ENCODE measurements at places on chromosomes 4 and X.

- no peak for DNase-seq
Measured at GRCh38 chr4:114497116-114497515, 101.5 kb upstream of the UGT8 start.

GRCh38 chrX:106728337-106728736, 1.8 kb downstream of the RNF128 start:
- DNase-seq: no peak

GRCh38 chr4:121799208-121799823, 1.8 kb upstream of the EXOSC9 start:
- no peak for DNase-seq

- no peak for DNase-seq
Measured at GRCh38 chrX:128769495-128769894, 717.3 kb upstream of the ACTRT1 start.

DNA sequence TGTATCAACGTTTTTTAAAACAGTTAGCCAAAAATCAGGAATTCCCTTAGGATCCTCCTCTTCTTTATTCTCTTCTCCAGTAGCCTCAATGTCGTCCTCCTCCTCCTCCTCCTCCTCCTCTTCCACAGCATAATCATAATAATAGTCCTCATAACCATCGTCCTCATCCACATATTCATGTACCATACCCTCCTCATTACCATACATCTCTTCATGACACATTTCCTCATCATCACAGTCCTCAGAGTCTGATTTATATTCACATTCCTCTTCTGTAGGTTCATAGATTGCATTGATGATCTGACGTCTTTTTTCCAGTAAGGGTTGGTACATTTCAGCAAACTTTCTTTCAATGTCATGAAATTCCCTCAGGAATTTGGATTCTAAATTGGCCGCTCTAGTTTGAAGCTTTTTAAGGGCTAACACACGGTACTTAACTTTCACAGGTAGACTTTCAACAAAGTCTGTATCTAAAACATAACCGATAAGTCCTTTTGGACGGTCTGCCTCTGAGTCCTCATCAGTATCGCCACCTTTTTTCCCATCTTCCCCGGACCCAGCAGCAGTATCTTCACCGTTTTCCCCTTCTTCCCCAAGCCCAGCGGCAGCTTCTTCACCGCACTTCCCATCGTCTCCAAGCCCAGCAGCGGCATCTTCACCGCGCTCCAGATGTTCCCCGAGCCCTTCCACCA, 771 bp downstream of the NAP1L2 start:
- no peak for DNase-seq

DNA sequence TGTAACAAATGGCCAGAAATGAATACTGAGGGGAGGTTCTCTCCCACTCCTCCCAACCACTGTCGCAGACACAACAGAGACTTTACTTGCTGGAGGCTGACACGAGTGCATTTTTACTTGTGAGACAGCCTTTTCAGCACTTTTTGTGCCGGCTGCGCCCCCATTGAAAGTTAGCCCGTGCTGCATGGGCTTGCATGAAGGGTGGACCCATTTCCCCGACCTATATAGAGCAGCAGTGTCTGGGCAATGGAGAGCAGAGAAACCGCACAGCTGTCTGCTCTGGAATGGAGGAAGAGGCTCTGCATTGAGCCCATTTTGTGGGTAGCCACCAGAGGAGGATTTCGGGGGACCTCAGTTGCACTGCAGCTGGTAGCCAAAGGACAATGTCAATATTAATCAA, 208.8 kb downstream of the UGT8 start:
- DNase-seq: no peak

GRCh38 chr4:88533937-88534750, 10.6 kb upstream of the PYURF start:
- DNase-seq: no peak

DNA sequence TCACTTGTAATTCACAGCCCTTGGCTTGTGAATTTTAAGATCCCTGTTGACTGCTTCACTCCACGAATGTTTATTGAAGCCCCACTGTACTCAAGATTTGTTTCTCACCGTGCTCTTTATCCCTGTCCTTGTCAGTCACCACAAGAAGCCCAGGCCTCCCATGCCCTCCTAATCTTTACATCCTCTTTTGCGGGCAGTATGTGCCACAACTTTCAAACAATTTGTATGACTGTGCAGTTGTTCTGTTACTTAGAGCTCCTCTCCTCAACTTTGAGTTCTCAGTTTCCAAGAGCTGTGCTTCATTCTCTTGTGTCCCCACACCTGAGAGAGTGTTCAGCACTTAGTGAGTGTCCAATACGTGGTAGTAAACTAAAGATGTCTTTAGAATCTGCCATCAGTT, 467.7 kb downstream of the NKX6-1 start:
- DNase-seq: no peak

DNA sequence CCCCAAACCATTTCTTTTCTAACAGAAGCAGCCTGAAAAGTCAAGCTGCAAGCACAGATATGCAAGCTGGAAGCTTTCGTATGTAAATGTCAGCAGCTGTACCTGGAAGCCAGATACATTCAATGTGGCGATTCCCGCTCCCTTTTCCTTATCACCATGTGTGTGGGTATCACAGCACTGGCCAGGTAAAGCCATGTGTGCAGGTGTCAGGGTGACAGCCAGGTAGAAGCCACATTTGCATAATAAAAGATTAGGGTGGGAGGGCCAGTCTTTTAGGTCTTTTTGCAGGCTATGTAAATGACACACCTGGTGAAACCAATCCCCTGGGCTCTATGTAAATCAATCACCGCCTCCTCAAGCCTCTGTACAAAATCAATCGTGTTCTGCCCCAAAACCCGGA, 50.1 kb downstream of the RXFP1 start:
- no peak for DNase-seq

GRCh38 chr4:7397206-7398103, 37.3 kb downstream of the PSAPL1 start:
- DNase-seq: no peak

- no peak for DNase-seq
Measured at GRCh38 chr4:105276361-105277104, 129.9 kb downstream of the TET2 start.

- no peak for DNase-seq
Measured at GRCh38 chr4:80015407-80016189, 57.4 kb downstream of the ANTXR2 start.

DNA sequence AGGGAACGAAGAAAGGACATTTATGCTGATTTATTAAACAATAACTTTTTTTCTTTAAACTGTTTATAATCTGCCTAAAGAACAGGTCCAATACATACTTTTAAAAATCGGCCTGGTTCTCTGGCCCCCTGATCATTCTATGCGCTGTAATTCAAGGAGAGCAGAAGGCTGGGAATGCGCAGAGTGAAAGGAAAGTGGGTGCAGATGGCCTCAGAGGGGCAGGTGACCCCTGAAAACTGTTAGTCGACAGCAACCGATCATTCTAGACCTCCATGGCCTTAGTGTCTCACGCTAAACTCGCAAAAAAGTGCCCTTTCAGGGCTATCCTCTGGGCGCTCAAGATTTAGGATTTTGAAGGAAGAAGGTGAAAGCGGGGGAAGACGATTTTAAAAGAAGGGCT, 2.2 kb downstream of the PDE5A start:
- DNase-seq: no peak

GRCh38 chr4:127574643-127575042, 58.1 kb upstream of the INTU start:
- no peak for DNase-seq

GRCh38 chr4:6910340-6910959, 824 bp downstream of the TBC1D14 start:
- no peak for DNase-seq

DNA sequence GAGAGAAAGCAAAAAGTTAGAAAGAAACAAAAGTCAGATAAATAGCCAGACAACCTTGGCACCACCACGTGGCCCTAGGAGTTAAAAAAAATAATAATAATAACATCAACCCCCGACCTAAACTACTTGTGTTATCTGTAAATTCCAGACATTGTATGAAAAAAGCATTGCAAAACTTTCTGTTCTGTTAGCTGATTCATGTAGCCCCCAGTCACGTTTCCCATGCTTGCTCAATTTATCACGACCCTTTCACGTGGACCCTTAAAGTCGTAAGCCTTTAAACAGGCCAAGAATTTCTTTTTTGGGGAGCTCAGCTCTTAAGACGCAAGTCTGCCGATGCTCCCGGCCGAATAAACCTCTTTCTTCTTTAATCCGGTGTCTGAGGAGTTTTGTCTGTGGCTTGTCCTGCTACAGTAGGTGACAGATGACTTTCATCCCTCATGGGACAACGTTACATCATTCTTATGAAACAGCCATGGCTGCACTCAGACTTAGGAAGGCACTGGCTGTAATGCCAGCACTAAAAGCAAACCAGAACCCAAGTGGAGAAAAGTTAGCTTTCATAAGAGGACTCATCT, 520 bp downstream of the ACOX3 start:
- peak; percentile 9 for DNase-seq

DNA sequence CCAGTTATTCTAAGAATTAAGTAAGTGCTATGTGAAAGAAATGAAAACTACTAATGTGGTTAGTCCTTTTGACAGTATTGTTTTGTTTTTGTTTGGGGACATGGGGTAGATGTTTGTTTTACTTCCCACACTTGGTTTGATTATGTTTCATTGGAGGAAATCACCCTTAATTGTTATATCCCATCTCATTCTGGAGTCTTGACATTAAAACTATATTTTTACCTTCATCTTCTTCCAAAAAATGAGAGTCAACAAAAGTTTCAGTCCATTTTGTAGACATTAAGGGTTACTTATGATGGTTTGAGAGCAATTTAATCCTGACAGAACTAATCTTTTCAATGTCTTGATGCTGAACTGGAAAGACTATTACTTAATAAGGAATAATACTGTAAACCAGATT, 108.7 kb downstream of the GPC3 start:
- no peak for DNase-seq

DNA sequence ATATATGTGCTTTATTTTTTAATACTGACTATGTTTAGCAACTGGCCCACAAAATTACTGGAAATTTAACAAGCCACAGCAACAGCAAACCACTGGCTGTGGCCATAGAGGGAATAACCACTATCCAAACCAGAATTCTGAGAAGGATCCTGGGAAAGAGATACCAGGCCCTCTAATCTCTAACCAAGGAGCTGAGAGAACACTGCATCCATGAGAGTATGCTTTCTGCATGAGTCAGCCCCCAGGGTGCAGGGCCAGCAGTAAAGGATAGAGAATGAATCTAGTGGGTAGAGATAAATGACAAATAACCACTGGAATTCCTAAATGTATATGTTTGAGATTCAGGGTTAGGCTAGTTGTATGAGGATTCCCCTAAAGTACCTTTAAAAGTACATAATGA, 221.8 kb downstream of the KIT start:
- DNase-seq: no peak

- no peak for DNase-seq
Measured at GRCh38 chrX:40501164-40501855, 79.5 kb upstream of the ATP6AP2 start.

- DNase-seq: no peak
Measured at GRCh38 chrX:106957856-106958255, 37.7 kb downstream of the CLDN2 start.

- DNase-seq: no peak
Measured at GRCh38 chr4:183171484-183172267, 72.6 kb downstream of the WWC2 start.

DNA sequence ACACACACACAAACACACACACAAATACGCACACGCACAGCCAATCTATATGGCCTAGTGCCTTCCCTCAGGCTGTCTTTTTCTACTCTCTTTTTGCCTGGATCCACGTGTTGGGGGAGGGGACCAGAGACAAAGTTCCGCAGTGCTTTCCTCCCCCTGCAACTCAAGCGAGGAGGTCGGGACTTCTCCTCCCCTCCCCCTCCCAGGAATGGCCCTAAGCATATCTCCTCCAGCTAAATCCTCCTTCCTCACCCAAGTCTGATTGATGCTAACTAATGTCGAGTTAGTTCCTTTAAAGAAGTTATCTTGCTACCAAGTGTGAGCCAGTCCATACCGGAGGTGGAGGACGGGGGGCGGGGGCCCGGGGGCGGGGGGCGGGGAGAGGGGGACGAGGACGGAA, 141.2 kb upstream of the ZIC3 start:
- DNase-seq: no peak

DNA sequence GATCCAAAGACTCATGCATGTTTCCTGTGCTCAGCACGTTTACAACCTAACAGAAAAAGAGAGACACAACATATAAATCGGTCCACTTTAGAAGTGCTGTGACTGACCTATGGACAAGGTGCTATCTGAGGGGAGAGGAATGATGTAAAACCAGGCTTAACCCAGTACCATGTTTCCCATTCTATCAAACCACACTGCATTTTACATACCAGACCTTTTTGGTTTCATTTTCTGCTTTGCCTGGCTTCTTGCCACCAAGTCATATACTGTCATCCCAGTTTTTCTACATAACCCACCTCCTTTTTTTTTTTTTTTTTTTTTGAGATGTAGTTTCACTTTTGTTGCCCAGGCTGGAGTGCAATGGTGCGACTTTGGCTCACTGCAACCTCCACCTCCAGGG, 82.2 kb downstream of the KLF8 start:
- DNase-seq: no peak

GRCh38 chr4:163492951-163493504, 1.5 kb upstream of the TMA16 start:
- peak; percentile 10 for DNase-seq

DNA sequence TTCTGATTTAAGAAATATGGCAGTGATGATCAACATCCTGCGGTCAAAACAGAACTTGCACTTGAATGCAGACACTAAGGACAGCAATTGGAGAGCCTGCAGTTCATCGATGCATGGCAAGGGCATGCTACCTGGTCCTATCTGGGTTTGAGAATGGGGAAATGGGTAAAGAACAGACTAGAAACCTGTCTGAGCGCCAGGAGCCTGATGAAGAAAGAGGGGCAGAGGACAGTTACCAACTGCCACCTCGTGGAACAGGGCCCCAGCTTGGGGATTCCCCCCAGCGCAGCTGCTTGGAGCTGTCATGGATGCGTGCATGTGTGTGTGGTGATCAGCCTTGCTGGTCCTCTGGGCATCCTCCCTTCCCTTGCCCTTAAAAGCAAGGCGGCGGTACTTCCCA, 30.2 kb upstream of the NKRF start:
- peak; percentile 61 for DNase-seq

- no peak for DNase-seq
Measured at GRCh38 chr4:23909671-23910070, 19.8 kb upstream of the PPARGC1A start.

- no peak for DNase-seq
Measured at GRCh38 chrX:31743004-31743403, 671.2 kb upstream of the FTHL17 start.
